ENCODE measurements at places on chromosomes 4 and X. TPM values are rescaled to one million over a fixed set of nuclear protein-coding genes. Genes with fewer than 3 reads are reported as not detected.

DNA sequence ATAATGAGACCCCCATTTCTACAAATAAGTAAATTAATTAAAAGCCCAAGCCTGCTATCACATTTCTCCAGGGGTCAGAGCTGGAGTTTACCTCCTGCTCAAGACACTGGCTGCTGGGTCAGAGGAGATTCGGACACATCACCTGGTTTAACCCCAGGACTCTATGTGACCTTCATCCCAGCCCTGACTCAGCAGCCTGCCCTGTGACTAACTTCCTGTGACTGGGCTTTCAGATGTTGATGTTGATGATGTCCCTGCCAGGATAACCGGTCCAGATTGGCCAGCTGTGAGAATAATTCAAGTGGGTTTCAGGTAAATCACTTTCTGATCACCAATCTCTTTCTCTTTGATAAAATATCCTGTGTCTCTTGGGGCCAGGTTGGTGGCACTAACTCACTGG, 102.4 kb upstream of the MAML3 start:
- no peak for DNase-seq

DNA sequence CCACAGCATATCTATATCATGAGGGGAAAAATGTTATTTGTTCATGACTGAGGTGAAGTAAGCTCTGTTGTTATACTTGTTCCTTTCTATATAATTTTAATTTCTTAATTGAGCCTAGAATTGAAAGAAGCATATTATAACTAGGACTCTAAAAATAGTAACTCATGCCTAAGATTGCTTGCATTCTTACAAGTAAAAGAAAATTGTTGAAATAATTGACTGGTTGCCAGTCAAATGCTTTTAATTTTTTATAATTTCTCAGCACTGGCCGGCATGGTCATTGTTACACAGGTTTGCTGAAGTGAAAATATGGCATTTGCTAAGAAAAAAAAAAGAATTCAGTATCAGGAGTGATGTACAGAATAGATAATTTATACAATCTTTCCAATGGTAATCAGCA, 104.8 kb downstream of the GASK1B start:
- no peak for DNase-seq

The MTMR8 gene
- 1.3 TPM for total RNA-seq

DNA sequence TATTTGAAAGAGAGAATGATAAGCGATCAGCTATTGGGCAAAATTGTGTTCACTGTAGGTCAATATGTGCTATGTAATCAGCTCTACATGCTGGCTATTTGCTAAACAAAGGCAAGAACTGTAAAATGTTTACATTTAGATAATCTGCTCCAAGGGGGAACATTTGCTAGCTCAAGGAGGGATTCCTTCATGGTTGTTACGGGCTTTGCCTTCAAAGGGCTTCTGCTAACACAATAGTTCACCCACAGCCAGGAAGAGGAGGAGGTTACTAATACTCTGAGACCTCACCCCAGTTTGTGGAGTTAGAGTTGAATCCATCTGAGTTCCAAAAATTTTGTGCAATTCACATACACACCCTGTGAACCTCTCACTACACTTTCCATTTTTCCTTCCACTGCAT, 107.6 kb upstream of the BMP3 start:
- no peak for DNase-seq

GRCh38 chr4:173777421-173777820, 247.4 kb upstream of the HAND2 start:
- no peak for DNase-seq

The ANKRD37 gene
- 5.1 TPM for total RNA-seq

- DNase-seq: no peak
These were observed 26.3 kb upstream of the ZMAT1 start for GRCh38 chrX:101958139-101958538.

The DIPK2B gene
- total RNA-seq: not detected

- DNase-seq: no peak
These were observed 694.4 kb upstream of the FAM241A start for GRCh38 chr4:111450867-111451266.

DNA sequence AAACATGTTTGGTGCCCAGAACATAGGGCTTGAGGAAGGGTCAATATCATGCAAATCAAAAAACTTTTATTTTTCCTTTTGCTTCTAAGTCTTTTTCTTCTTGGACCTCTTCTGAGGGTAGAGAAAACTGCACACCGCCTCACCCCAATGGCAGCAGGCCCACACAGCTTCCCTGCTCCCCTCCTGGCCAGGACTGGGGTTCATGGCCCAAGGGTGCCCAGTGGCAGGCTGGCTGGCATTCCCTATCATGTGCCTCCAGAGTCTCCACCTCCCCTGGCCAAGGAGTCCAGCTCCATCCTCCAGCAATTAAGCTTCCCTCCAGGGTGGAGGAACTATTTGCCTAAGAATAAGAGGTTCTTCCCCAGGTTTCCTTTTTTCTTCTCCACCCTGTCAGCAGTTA, 529.6 kb upstream of the SPANXN1 start:
- no peak for DNase-seq
